Hematopoietic multipotent progenitor cell (in vitro differentiated cells): ENCODE measurements at places on chromosomes 16 and 17. TPM values are rescaled to one million over a fixed set of nuclear protein-coding genes. Genes with fewer than 3 reads are reported as not detected.

GRCh38 chr17:1736348-1737281 is 6.1 kb upstream of the SERPINF2 start:
- no peak for DNase-seq

DNA sequence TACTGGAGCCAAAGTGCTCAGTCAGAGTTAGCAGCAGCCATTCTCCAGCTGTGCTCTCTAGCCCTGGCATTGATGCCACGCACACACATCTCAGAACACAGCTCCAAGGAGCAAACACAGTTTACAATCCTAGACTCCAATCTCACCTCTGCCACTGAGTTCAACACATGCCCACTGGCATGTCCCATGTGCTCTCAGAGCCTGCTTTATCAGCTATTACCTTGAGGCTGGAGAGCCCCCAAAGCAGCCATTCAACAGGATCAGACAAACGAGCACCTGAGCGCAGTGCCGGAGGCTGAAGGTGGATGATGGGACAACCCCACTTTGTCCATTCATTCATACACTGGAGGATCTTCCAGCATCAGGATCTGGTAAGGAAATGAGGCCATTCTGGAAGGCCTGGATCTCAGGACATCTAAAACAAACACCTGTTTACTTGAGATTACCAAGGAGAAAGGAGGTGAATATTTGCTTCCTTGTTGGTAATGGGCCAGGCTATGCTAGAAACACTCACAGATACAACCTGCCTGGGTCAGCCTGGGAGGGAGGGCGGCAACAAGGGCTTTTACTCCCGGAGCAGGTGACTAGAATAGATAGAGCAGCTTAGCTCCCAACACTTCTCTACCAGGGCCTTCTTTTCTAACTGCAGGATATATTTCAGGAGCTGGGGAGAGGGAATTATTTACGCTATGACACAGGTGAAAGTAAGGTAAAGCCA is 25.4 kb downstream of the RANBP10 start:
- DNase-seq: no peak

DNA sequence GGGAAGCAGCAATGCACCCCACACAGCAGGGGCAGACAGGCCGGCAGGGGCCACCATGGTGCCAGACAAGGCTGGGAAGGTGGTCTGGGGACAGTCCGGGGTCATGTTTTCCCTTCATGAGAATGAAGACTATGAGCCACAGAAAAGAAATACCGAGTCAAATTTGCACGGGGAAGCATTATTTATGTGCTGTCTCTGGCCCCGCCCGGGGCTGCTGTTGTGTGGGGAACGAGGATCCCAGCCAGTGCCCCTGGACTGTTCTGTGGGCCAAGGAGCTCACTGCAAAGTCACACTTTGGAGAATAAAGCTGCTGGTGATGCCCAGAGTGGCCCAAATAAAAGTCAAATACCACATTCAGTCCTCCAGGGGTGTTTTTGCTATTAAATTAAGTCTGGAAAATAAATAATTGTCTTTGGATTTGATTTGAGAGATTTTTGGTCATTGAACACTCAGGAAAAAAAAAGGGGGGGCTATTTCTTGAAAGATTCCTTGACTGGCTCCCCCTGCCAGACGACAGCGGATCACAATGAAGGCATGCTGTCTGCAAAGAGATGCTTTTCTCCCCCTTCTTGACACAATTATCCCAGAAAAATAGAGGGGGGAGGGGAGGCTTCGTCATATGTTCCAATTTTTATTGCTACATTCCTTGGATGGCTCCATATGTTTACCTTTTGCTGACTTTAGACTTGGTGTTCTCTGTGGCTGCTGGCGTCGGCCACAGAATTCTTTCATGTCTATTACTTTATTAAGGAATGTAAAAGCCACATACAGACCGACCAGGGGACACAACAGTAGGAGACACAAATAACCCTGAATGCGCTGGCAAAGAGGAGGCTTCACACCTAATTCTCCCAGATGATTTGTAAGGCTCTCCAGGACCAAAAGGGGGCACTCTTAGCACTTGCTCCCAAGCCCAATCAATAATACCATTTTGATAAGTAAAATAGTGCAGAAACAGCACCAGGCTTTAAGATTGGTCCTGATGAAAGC is 27.1 kb upstream of the ANKFN1 start:
- no peak for DNase-seq

DNA sequence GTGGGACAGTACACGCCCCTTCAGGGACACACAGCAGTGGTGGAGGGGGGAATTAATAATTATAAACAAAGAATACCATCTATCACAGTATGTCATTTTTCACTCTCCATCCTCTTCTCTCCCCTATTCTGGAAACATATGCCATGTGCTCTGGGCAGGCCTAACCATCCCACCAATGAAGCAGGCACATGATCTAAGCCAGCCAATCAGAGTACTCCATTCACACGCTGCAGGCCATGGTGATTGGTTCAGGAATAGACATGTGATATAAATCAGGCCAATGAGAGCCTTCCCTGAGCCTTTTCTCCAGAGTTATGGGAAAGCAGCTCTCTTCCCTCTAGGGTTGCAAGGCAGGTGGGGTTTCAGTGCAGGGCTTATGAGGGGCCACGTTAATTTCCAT is 36.5 kb downstream of the GSG1L start:
- DNase-seq: no peak

DNA sequence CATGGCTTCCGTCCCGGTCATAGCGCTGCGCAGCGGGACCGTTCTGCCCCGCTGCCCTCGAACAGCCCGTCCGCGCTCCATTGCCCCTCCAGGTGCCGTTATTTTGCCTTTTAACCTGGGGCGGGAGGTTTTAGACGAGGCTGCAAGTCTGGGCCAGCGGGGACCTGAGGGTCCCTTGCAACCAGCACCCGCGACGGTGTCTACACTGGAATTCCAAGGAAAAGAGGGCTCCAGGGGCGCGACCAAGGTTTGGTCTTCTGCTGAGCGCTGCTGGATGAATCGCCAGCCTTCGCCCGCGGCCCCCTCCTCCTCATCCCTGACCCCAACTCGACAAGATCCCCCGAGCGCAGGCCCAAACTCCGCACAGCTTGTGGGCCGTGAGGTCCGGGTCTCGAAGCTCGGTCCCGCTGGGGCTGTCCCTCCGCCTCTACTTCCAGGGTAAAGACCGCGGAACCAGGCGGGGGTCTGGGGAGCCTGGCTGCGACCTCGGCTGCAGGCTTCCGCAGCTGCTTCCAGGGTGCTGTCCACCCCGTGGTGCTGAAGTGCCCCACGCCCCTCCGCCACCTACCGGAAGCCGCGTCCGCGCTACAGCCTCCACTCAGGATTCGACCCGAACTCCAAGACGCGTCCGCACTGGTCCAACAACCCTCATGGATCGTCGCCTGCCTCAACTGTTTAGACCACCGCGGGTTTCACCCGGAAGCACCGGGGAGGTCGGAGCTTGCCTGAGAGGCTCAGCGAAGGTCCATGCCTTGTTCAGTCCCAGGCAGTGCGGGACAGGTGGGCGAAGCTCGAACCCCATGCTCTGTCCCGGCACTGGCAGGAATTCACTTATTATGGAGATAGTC is 10.1 kb upstream of the CA4 start:
- DNase-seq: peak; percentile 73

SECTM1 gene
- 15.1 TPM for total RNA-seq
